PC-9 (cell line): ENCODE measurements at places on chromosomes 12 and 14.

DNA sequence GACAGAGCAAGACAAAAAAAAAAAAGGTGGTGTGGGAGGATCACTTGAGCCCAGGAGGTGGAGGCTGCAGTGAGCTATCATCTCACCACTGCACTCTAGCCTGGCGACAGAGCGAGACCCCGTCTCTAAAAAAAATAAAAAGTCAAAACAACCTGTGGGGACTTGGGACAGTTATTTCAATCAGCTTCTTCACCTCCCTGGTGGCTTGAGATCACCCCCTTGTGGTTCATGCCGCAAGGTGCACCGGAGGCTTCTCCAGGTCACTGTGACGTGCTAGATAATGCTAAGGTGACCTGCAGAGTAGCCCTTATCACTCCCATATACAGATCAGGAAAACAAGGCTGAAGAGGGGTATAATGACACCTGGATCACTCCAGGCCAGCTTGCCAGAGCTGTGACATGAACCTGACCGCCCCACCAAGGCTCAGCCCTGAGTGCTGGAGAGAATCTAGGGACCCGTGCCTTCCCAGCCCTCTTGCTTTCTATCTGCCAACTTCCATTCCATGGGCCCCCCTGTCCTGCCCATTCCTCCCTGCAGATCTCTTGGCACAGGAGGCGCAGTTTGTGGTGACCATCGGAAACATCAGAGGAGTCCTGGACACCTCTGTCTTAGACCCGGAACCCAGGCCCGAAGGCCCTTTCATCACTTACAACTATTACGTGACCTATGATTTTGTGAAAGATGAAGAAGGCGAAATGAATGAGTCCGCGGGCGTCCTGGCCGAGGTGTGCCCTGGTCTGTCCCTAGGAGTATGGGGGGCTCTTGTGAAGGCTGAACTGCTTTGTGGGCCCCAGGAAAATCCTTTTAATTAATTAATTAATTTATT, 8.1 kb downstream of the LRRC43 start:
- peak; percentile 57 for DNase-seq

DNA sequence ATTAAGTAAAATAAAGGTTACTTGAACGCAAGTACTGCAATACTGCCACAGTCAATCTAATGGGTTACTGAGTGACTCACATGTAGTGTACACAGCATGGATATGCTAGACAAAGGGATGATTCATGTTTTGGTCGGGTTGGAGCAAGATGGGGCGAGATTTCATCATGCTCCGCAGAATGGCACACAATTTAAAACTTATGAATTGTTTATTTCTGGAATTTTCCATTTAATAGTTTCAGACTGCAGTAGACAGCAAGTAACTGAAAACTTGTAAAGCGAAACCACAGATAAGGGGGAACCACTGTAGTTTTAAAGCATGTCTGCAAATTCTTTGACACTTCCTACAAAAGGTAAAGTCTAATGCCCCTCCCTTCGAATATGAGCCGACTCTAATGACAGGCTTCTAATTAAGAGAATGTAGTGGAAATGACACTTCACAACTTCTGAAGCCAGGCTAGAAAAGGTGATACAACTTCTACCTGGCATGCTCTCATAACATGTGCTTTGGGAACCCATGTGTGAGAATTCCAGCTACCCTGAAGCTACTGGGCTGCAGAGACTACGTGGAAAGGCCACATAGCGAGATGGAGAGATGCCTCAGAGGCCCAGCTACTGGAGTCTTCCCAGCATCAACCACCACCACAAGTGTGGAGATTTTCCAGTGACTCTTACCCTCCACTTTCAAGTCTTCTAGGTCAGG, 13.9 kb upstream of the TCP11L2 start:
- peak; percentile 91 for DNase-seq

DNA sequence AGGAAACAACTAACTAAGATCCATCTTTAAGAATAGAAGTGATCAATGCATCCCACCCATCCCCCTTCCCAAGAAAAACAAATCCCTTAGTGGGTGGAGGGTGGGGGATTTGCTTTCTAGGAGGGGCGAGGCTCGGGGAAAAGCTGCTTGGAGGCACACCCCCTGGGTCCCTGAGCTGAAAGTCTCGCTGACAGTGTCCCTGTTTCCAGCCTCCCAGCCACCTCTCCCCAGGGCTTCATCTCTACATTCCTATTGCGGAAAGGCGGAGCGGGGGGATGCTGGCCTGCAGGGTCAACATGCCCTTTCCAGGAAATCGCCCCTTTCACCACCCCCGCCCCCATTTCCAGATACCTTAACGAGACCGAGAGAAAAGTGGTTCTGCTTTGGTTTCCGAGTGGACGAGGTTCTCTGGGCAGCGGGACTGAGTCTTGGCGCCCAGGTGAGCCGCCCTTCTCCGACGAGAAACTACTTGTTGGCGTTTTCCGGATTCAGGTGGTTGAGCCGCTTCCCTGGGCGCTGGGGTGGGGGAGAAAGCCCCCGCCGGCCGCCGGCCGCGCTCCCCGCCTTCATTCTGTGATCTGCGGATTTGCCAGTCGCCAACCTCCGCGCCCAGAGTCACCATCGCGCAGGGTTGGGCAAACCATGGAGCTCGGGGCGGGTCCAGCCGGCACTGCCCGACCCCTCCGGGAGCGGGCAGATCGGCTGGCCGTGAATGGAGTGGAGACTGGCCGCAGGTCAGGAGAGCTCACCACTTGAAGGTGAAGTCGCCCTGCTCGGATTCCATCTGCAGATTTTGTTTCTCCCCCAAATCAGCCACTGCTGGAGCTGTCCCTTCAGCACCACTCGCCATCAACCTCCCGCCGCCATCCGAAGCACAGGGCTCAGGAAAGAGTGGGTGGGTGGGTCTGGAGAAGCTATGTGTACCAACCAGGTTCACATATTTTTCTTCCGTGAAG, 505 bp downstream of the KCNC2 start:
- DNase-seq = no peak

- DNase-seq = no peak
Measured at GRCh38 chr12:25459541-25459951, 93.5 kb downstream of the LMNTD1 start.

DNA sequence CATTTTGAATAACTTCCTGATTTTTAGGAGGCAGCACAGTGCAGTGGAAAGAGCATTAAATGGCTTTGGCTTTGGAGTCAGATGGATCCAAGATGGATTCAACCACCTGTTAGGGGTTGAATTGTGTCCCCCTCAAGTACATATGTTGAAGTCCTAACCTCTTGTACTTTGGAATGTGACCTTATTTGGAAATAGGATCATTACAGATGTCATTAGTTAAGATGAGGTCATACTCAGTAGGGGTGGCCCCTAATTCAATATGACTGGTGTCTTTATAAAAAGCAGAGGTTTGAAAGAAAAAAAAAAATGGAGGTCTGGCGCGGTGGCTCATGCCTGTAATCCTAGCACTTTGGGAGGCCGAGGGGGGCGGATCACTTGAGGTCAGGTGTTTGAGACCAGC, 18.8 kb downstream of the ATP5MC2 start:
- no peak for DNase-seq

- DNase-seq = no peak
Measured at GRCh38 chr14:99192028-99192621, 79.9 kb downstream of the BCL11B start.

GRCh38 chr14:104228221-104228620, 89.8 kb downstream of the KIF26A start:
- no peak for DNase-seq

DNA sequence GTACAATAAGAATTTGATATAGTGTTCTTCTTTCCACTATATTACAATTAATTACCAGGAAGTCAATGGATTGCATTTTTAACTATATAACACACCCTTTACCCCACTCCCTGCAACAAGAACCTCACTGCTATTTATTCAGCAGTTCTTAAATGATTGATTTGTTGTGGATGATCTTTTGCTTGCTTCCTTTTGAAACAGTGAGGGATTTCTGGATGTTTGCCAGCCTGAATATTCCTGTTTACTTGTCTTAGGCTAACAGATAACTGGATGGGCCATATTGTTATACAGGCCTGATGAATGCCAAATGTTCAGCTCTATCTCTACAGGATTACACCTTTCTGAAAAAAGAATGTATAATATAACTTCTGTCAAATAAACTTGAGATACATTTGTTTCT, 497.6 kb downstream of the APAF1 start:
- no peak for DNase-seq

DNA sequence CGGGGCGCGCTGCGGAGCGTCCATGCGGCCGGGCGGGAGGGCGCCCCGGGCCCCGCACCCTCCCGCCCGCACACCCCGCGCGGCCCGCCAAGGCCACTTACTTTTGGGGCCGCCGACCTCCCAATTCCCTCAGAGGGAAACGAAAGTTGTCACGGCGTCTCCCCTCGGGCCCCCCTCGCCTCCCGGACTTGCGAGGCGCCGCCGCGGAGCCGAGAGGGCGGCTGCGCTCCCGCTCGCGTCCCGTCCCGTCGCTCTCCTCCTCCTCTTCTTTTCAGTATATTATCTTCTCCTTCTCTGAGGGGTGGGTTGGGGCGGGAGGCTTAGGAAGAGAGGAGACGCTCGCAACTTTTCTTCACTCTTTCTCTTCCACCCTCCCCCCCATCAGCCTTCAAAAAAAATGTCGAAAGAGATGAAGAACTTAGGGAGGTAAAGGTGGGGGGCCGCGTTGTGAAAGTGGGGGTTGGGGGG, 613 bp downstream of the DUSP16 start:
- peak; percentile 40 for DNase-seq

DNA sequence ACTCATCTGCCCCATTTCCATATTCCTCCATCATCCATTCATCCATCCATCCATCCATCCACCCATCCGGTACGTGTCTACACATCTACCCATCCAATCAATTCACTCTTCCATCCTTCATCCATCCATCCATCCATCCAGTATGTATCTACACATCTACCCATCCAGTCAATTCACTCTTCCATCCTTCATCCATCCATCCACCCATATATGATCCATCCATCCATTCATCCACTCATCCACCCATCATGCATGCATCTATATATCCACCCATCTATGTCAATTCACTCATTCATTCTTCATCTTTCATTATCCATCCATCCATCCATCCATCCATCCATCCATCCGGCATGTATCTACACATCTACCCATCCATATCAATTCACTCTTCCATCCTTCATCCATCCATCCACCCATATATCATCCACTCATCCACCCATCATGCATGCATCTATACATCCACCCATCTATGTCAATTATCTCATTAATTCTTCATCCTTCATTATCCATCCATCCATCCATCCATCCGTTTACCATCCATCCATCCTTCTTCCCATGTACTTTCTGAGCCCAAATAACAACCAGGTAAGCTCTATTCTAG, 108.6 kb upstream of the NOS1 start:
- DNase-seq = no peak

DNA sequence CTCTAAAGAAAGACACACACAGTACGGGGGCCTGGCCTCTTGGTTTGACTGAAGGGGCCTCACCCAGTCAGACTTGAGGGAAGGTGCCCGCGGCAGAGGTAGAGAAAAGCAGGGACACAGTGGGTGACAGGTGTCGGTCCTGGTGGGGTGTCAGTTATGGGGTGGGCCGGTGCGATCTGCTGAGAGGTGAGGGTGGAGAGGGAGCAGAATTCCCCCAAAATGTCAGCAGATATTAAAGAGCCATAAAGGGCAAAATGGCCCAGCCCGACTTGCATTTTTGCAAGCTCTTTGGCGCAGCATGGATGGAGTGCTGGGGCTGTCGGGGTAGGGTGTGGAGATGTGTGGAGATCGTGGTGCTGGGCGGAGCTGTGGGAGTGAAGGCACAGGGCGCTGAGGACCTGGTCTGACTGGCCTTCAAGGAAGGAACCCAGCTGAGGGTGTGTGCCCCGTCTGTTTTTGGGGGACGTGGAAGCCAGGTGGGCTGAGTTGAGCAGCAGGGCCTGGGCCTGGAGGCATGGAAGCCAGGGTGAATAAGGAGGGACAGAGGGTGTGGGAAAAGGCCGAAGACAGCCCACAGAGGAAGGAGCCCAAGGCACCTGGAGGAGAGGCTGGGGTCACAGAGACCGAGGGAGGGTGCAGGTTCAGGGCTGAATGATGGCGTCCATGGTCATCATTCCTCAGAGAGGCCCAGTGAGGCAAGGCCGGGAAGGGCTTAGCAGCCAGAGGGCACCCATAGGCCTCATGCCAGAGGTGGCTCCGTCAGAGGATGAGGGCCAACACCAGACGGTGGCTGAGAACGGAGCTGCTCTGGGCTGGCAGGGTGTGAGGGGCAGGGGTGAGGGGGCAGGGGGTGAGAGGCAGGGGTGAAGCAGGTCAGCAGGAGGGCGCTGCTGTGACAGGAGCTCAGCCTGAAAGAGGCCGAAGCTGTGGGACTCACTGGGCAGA, 48.2 kb upstream of the DYNC1H1 start:
- DNase-seq = no peak

- DNase-seq = no peak
Measured at GRCh38 chr14:92615451-92615850, 101.9 kb downstream of the RIN3 start.

- DNase-seq = peak; percentile 97
Measured at GRCh38 chr14:56995010-56995409, 184.7 kb upstream of the OTX2 start.

DNA sequence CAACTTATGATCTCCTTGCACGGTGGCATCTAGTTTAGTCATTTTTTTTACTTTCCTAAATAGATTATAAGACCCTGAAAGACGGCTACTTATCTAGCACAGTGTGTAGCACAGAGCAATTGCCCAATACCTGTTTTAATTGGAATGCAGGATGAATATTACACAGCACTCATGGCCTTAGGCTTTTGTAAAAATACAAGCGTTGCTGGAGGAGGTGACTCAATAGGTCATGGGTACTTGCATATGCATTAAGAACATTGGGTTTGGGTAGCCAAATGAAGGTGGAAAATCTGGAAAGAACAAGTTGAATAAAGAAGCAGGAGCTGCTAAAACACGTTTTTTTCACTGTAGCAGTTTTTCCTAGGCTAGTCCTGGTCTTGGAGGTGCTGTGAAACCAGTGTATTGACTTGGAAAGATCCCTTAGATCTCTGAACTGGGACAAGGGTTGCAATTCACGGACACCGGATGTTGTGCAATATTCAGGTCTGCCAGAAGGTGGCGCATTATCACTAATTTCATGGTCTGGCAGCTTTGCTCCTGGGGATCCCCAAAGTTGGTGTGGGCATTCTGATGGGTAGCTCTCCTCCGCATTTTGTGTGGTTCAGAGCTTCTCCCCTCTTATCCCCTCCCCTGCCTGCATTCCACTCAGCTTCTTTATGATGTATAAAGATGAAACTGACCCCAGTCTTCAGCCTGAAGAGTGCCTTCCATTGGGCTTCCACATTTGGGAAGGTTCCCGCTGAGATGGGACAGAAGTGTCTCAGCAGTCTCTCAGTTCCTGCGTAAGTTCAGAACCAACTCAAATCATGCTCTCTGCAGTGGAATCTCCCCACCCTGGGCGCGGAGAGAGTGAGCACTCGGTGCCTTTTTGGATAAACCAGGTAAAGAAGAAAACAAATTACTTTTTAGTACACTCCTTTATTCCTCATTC, 278.3 kb downstream of the NRXN3 start:
- DNase-seq = peak; percentile 25

GRCh38 chr14:73238424-73238852, 1.1 kb downstream of the PAPLN start:
- DNase-seq = peak; percentile 59

DNA sequence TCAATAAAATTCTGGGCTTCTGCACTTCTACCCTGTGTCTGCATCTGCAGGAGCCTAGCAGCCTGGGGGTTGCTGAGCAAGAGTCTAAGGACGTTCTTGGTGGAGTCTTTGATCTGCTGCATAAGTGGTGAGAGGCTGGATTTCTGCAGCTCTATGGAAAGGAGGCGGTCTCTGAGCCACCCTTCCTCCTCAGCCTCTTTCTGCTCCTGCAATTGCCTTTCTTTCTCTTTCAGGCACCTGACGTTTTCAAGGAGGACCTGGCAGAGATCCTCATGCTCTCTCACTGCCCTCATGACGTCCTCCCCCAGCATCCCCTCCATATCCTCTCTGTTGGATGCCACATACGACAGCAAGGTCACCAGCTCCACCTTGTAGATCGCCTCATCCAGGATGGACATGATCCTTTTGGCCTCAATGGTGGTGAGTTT, 13.6 kb upstream of the TPCN1 start:
- no peak for DNase-seq
